Prostate gland (tissue), 2 donors: ENCODE measurements at places on chromosomes 11 and 22. TPM values are rescaled to one million over a fixed set of nuclear protein-coding genes. Genes with fewer than 3 reads are reported as not detected.

DNA sequence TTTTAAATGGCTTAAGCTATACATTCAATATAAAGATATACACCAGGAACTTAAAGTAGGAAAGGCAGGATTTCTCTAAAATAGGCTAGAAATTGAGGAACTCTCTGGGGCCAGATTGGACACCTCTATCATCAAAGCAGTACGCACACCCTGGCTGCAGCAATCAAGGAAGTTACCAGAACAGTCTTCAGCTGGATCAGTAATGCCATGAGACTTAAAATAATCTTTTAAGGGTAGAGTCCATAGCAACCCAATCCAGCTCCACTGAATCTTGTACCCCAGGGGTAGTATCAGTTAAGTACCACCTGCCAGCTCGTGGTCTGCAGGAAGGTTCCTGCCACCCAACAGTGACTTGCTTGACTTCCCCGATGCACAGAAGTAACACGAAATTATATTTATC is 3.0 kb downstream of the RDX start:
- DNase-seq, result no peak
- no peaks in the 10 kb centered on the region for H3K27me3 ChIP-seq
- H3K27ac ChIP-seq, result no peak overlapping the region

GRCh38 chr11:65207918-65208784 is 26.4 kb downstream of the CAPN1 start:
- H3K27ac ChIP-seq, result no peak overlapping the region
- no peaks in the 10 kb centered on the region for H3K27me3 ChIP-seq
- H3K4me3 ChIP-seq, result no peak overlapping the region
- H3K4me1 ChIP-seq, result no peaks in the 10 kb centered on the region
- DNase-seq, result no peak

GRCh38 chr11:10487002-10487647 is 32.1 kb downstream of the AMPD3 start:
- no peak overlapping the region for H3K27ac ChIP-seq
- H3K4me1 ChIP-seq, result no peaks in the 10 kb centered on the region
- H3K27me3 ChIP-seq, result no peaks in the 10 kb centered on the region
- H3K4me3 ChIP-seq, result no peak overlapping the region

DNA sequence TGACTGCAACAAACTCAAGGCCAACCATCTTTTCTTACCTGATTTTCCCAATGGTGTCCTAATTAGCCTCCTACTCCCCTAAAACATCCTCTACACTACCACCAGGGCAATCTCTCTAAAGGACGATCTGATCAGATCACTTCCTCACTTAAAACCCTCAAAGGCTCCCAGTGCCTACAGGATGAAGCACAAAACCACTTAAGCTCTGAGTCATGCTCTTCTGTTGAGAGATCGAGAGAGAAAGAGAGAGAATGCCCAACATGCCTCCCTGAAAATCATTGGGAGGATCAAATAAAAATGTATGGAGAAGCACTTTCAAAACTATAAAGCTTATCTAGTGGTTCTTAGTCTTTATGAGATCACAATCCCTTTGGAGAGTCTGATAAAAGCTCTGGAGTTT is 171.1 kb downstream of the CADM1 start:
- no peaks in the 10 kb centered on the region for H3K4me1 ChIP-seq
- H3K27ac ChIP-seq, result no peak overlapping the region
- H3K27me3 ChIP-seq, result no peaks in the 10 kb centered on the region
- no peak for DNase-seq
- H3K4me3 ChIP-seq, result no peak overlapping the region

The KREMEN1 gene
- 49.0 TPM for total RNA-seq

The SCN4B gene
- total RNA-seq, result 5.6 TPM
